Stimulated activated CD8-positive, alpha-beta memory T cell treated with anti-CD3 and anti-CD28 coated beads, Interleukin-2, amount 100 ng/mL, for 1 hour (primary cell): ENCODE measurements at places on chromosomes 11 and 22.
A peak's percentile ranks its signal among the peaks of the same experiment; 100 is the strongest.

DNA sequence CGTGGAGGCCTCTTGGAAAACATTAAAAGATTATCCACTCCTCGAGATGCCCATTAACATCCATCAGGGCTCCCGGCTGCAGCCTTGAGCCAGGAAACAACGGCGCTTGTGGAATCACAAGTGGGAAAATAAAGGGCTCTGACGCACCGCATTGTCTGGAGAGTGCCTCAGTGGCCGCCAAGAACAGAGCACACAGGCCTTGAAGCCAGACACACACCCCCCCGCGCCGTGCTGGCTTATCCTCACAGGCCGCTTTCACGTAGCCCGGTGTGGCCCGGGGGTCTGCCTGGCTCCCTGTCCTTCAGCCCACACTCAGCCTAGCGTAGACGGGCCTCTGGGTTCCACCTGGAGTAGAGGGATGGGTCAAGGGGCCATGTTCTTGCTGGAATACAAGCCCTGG lies 1020.5 kb downstream of the BRD1 start:
- DNase-seq = no peak

DNA sequence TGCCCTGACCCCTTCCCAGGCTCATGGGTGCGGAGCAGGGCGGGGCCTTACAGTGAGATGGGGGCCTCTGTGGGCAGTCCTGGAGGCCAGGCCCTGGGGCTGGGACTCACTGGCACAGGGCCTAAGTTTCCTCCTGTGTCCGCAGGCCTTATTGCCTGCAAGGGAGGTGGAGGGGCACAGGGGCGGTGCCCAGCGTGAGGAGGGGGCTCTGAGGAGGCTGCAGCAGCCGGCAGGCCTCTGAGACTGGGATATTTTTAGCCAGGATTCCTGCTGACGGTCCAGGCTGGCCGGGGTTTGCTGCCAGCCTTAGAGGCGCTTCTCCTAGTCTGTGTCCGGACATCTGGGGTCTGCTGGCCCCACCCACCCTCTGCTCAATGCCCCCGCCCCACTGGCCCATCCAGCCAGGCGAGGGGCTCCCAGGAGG lies 5.7 kb upstream of the RTN4R start:
- DNase-seq = no peak

GRCh38 chr11:57544566-57544965 lies 7.2 kb downstream of the SMTNL1 start:
- DNase-seq = no peak

DNA sequence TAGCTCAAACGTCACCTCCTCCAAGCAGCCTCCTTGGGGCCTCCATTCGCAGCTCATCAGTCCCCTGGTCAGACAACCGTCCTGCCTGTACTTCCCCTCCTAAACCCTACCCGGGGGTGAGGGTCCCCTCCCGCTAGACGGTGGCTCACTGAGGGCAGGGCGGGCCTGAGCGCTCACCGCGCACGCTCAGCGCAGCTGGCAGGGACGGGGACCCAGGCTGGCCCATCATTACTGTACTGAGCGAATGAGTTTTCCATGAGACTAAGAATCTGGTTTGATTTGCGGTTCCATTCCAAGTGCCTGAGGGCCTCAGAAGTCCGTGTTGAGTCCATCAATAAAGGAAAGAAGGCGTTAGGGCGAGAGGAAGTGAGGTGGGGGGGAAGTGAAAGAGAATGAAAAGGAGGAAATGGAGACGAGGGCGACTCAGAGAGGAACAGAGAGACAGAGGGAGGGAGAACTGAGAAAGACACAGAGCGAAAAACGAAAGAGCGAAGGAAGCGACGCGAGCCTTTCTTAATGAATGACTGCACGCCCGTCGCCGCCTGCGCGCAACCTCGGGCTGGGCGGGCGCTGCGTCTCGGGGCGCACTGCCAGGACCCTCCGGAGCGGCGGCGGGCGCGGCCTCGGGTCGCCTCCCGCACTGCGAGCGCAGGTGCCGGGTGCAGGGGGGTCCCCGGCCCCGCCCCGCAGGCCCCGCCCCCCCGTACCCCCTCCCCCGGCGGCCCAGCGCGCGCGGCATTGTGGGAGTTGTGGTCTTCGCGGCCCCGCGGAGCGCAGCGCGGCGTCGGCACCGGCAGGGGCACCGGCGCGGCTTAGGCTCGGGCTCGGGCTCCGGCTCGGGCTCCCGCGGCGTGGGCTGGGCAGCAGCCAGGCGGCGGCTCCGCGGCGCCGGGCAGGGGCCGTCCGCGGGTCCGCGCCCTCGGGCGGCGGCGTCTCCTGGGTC lies at the start of gene ASPHD2:
Gene ASPHD2 (plus strand): TSS at position 746 of the 943 bp plus-strand sequence. CDS start 4,356 bp downstream, outside the sequence.
- DNase-seq = peak; percentile 69

DNA sequence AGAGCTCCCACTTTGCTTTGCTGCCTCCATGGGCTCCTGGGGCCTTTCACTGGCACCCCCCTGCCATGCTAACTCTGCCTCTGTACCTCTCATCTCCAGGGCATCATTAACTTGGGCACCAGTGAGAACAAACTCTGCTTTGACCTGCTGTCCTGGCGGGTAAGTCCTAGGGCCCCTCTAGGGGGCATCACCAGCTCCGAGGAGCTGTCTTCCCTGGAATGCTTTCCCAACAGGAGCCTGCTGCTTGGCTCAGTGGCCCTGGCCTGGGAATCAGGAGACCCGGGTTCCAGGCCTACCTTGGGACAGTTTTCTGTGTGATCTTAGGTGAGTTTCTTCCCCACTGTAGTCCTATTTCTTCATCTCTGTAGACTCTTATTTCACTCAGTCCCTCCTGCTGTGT lies 5.1 kb downstream of the ACCS start:
- DNase-seq = no peak

- DNase-seq = no peak
These were observed 43.0 kb upstream of the RTL6 start for GRCh38 chr22:44540756-44541670.

DNA sequence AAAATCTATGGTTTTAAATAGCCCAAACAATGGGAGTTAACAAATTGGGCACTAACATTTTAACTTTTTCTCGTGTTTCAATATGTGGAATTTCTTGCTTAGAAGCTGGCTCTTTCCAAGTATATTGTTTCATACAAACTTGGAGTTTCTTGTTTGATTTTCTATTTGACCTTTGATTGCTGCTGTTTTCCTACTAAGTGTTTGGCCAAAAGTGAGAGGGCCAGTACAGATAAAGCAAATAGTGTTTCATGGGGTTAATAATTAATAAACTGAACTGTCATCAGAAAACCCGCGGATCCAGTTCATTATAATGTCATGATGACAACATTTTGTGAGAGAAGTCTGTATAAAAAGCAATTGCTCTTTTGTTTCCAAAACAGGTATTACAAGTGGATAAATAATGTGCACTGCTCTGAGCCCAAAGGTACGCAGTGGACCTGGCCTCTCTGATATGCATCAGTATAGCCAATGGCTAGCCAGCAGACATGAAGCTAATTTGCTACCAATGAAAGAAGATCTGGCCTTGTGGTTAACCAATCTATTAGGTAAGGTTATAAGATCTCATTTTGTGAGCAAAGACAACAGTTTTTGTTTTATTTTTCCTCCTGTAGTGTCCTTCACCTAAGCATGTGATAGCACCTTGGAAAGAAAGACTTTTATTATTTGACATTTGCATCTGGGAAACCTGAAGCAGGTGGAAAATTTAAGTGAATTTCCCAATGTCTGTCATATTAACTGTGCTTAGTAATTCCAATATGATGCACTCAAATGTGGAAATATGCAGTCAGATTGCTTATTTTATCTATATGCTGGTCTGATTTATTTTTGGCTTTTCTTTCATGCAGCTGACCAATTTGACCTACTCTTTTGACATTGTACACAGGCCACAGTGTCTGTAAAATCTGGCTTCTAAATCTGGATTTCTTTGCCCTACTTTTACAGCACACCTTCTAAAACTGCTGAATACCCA lies 8.3 kb downstream of the GAS2 start:
- DNase-seq = no peak

- no peak for DNase-seq
These were observed 4.1 kb upstream of the FAM83F start for GRCh38 chr22:39990686-39991085.

DNA sequence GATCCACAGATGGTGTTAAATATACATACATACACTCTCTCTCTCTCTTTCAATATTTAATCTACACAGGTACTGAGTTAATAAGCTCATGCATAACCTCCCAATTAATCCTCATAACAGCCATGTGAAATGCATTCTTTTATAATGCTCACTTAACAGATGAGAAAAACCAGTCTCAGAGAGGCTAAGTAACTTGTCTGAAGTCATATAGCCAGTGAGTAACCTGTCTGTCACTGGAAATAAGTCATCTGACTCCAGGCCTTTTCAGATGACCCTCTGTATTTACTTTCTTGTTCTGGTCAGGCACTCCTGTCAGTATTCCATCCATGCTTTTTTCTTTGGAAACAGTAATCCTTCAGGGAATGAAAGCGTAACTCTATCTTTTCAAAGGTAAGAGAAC lies 594.0 kb upstream of the TENM4 start:
- DNase-seq = no peak

- DNase-seq = no peak
These were observed 20.6 kb upstream of the ST3GAL4 start for GRCh38 chr11:126334659-126335462.
